ENCODE measurements at places on chromosomes 5 and 9.

- no peak for DNase-seq
- no peaks in the 10 kb centered on the region for H3K4me1 ChIP-seq
- no peaks in the 10 kb centered on the region for H3K27me3 ChIP-seq
- no peaks in the 10 kb centered on the region for H3K36me3 ChIP-seq
- H3K27ac ChIP-seq, result no peak overlapping the region
Observed at GRCh38 chr5:42494414-42494813, 71.2 kb downstream of the GHR start.

GRCh38 chr5:174220417-174220816 is 174.9 kb downstream of the NSG2 start:
- no peak overlapping the region for H3K27ac ChIP-seq
- H3K4me3 ChIP-seq, result no peak overlapping the region
- H3K4me1 ChIP-seq, result no peaks in the 10 kb centered on the region
- no peaks in the 10 kb centered on the region for H3K36me3 ChIP-seq
- no peaks in the 10 kb centered on the region for H3K27me3 ChIP-seq

DNA sequence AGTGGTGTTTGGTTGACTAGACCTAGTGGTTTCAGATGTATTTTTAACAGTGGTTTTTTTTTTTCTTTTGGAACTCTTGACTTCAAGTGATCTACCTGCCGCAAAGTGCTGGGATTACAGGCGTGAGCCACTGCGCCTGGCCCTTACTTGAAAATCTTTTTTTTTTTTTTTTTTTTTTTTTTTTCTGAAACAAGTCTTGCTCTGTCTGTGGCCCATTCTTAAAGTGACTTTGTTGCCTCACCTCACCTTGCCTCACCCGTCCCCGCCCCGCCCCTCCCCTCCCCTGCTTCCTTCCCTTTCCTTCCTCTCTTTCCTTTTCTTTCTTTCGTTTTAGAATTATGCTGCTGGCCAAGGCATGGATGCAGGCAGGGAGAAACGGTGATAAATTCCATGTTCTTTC is 26.0 kb downstream of the GPBP1 start:
- no peaks in the 10 kb centered on the region for H3K4me1 ChIP-seq
- H3K27me3 ChIP-seq, result no peaks in the 10 kb centered on the region
- H3K27ac ChIP-seq, result no peak overlapping the region
- DNase-seq, result no peak
- no peaks in the 10 kb centered on the region for H3K36me3 ChIP-seq

DNA sequence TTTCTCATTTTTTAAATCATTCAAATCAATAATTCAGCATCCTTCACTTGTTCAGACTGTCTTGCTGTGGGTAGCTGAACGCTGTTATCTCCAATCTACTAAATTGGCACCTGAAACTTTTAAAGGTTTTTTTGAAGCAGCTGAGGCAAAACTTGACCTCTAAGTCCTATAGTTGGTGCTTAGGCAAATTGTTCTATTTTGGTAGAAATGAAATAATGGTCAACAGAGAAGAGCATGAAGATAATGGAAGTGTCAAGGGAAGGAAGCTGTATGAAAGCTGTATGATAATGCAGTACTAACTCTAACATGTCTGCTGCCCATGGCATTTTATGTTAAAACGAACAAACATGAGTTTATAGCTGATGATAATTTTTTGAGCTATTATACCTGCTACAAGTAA is 138.0 kb downstream of the GDNF start:
- H3K4me1 ChIP-seq, result no peaks in the 10 kb centered on the region
- H3K27ac ChIP-seq, result no peak overlapping the region
- no peak for DNase-seq
- H3K27me3 ChIP-seq, result no peaks in the 10 kb centered on the region
- H3K4me3 ChIP-seq, result no peak overlapping the region

GRCh38 chr5:57007344-57007743 is 55.4 kb upstream of the MIER3 start:
- no peaks in the 10 kb centered on the region for H3K4me1 ChIP-seq
- DNase-seq, result no peak
- no peaks in the 10 kb centered on the region for H3K27me3 ChIP-seq
- H3K4me3 ChIP-seq, result no peak overlapping the region

- no peaks in the 10 kb centered on the region for H3K4me1 ChIP-seq
- no peak overlapping the region for H3K27ac ChIP-seq
- DNase-seq, result no peak
- no peaks in the 10 kb centered on the region for H3K36me3 ChIP-seq
- no peak overlapping the region for H3K4me3 ChIP-seq
Observed at GRCh38 chr5:145619806-145620310, 215.3 kb downstream of the PRELID2 start.

DNA sequence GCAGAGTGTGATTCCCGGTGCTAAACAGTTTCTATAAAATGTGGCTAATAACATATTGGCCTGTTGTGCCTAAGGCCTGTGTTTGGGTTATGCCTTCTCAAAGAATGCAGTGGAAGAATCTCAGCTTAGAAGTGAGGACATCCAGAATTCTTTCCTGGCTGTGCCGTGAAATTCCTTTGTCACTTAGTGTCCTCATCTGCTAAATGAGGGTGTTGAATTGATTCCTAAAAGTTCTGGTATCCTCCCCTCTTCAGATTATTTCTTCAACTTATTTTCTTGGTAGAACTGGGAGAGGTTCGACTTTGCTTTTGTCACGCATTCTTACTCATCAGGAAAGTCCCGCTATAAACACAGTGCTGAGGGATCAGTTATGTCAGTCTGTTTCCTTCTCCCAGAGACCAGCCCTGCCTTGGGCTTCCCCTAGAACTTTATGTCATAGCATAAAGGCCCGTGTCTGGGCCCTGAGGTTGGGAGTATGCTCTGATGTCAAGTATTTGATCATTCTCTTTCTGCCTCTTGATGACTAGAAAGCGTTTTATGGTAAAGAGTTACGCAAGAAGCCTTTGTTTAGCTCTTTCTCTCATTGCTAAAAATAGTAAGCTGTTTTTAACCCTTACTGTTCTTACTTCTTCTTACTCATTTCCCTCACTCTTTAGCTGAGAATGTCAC is 29.5 kb downstream of the MTAP start:
- no peak for DNase-seq
- no peak overlapping the region for H3K4me3 ChIP-seq
- H3K36me3 ChIP-seq, result no peaks in the 10 kb centered on the region
- H3K4me1 ChIP-seq, result no peaks in the 10 kb centered on the region

DNA sequence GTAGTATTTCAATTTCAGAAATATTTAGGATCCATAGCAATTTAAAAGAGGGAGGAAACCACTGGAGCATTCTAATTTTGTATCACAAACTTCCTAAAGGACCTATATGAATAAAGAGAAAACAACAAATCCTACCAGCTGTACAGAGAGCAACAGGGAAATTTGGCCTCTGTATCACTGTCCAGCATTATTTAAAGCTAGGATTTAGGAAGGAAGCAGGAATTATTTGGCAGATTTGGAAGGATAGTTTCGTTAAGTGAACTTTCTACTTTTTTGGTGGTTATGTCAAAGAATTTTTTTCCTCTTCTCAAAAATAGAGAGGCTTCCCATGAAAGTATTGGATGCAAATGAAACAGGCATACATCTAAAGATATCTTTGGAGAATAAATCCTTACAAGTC is 269.7 kb downstream of the RAB3C start:
- no peak overlapping the region for H3K27ac ChIP-seq
- H3K4me3 ChIP-seq, result no peak overlapping the region

GRCh38 chr5:24245821-24246220 is 399.0 kb downstream of the CDH10 start:
- DNase-seq, result no peak
- H3K27me3 ChIP-seq, result no peaks in the 10 kb centered on the region
- no peaks in the 10 kb centered on the region for H3K4me1 ChIP-seq
- H3K36me3 ChIP-seq, result no peaks in the 10 kb centered on the region
- no peak overlapping the region for H3K27ac ChIP-seq
- no peak overlapping the region for H3K4me3 ChIP-seq

- DNase-seq, result no peak
- no peaks in the 10 kb centered on the region for H3K27me3 ChIP-seq
- peak overlapping the region; percentile 85 for H3K4me3 ChIP-seq
- peaks cover 5% of the 10 kb centered on the region for H3K36me3 ChIP-seq
Observed at GRCh38 chr5:1800472-1801221, 560 bp upstream of the NDUFS6 start.

DNA sequence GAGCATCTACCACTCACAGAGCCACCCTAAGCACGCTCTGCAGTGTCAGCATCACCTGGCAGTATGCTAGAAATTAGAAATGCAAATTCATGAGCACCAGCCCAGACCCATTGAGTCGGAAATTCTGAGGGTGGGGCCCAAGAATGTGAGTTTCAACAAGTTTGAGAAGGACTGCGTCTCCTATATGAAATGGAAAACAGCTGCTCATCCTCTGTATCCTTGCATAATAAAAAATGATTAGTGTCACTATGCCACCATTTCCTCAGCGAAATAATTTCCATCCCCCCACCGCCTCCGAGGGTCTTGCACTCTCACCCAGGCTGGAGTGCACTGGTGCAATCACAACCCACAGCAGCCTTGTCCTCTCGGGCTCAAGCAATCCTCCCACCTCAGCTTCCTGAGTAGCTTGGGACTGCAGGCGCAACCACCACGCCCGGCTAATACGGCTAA is 1.3 kb upstream of the IQGAP2 start:
- H3K27me3 ChIP-seq, result no peaks in the 10 kb centered on the region
- H3K4me1 ChIP-seq, result no peaks in the 10 kb centered on the region

- no peaks in the 10 kb centered on the region for H3K36me3 ChIP-seq
- peaks cover 2% of the 10 kb centered on the region for H3K4me1 ChIP-seq
- DNase-seq, result no peak
- H3K4me3 ChIP-seq, result no peak overlapping the region
Observed at GRCh38 chr9:20442461-20443319, 179.6 kb downstream of the MLLT3 start.

- no peaks in the 10 kb centered on the region for H3K36me3 ChIP-seq
- no peaks in the 10 kb centered on the region for H3K27me3 ChIP-seq
- no peak overlapping the region for H3K4me3 ChIP-seq
Observed at GRCh38 chr9:130243882-130244170, 21.7 kb upstream of the HMCN2 start.

GRCh38 chr9:137276473-137277328 is 825 bp upstream of the TOR4A start:
- peaks cover 13% of the 10 kb centered on the region for H3K4me1 ChIP-seq
- H3K4me3 ChIP-seq, result no peak overlapping the region
- no peak for DNase-seq
- H3K27ac ChIP-seq, result peak overlapping the region; percentile 27

- no peaks in the 10 kb centered on the region for H3K27me3 ChIP-seq
- H3K27ac ChIP-seq, result peak overlapping the region; percentile 35
- peaks cover 12% of the 10 kb centered on the region for H3K4me1 ChIP-seq
- no peaks in the 10 kb centered on the region for H3K36me3 ChIP-seq
Observed at GRCh38 chr5:173923218-173924095, 35.3 kb downstream of the CPEB4 start.

DNA sequence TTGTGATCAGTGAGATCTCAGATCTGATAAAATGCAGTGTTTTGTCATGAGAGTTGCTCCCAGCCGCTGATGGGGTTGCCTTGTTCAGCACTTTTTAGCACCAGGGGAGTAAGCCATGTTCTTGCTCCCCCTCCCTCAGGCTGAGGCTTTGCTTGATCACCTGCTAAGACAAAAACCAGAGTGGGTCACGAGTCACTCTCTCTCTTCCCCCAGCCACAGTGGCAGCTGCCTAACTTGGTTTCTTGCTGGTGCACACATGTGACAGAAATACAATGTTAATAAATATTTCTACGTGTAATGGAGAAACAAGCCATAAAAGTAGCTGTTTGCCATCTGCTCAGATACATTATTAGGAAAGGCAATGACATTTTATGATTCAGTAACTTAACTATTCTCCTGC is 212.4 kb upstream of the DMRT1 start:
- no peak overlapping the region for H3K4me3 ChIP-seq
- no peak for DNase-seq
- no peaks in the 10 kb centered on the region for H3K4me1 ChIP-seq
- H3K27me3 ChIP-seq, result no peaks in the 10 kb centered on the region
- H3K27ac ChIP-seq, result no peak overlapping the region

Measured in prostate gland (tissue), 2 donors.